ENCODE measurements at places on chromosomes 7 and 10.
A peak's percentile ranks its signal among the peaks of the same experiment; 100 is the strongest.

DNA sequence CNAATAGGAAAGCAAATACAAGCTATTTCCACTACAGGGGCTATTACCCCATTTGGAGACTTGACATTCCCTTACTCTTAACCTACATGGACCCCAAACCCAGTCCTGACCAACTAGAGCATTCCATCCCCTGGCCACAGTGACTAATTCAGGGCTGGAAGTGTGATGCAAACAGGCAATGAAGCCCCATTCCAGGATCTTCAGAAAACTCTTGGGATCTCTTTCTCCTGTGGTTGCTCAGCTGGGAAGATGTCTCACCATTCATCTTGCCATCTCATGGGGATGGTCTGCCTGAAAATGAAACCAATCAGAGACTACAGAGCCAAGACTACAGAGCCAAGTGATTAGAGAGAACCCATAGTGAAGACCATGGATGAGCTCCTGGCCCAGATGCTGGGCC is 206.2 kb downstream of the ZNF365 start:
- DNase-seq = no peak

GRCh38 chr7:36887233-36887632 is 162.9 kb upstream of the AOAH start:
- no peak for DNase-seq

DNA sequence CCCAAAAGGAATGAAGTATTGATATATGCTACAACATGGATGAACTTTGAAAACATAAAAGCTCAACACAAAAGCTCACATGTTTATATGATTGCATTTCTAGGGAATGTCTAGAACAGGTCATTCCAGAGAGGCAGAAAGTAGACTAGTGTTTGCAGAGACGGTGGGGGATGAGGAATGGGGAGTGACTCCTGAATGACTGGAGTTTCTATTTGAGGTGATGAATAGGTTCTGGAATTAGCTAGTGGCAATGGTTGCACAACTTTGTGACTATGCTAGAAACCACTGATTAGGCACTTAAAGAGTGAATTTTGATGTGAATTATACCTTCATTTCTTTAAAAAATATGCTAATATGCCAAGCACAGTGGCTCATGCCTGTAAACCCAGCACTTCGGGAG is 6.9 kb downstream of the KPNA7 start:
- no peak for DNase-seq

DNA sequence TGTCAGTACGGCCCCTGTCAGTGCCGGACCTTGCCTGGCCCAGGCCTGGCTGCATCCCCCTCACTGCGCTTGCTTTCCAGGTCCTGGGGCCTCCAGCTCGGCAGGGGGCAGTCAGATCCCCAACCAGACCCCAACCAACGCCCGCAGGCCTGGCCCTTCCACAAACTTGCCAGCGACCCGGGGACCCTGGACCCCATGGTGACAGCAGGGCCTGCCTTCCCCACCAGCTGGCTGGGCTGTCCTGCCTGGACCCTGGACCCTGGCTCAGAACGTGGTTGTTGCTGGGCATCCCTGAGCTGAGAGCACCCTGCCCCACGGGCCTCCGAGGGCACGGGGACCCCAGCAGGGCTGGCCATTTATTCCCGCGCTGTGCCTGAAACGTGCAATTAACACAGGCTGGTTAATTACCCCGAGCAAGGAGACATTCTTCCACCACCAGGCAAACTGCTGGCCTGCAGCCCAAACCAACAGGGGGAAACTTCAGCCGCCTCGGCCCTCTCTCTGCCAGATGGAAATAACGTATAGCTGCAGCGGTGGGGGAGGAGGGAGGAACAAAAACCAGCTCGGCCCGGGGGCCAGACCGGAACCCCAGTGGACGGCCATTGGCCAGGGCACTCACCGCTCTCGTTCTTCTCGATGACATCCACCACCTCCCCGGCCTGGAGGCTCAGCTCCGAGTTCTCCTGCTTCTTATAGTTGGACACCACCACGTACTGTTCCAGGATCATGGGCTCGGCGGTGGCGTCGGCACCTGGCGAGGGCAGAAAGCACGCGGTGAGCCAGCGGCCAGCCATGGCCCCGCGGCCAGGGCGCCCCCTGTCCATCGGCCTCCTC is 167.1 kb downstream of the NEURL1 start:
- DNase-seq = peak; percentile 80

DNA sequence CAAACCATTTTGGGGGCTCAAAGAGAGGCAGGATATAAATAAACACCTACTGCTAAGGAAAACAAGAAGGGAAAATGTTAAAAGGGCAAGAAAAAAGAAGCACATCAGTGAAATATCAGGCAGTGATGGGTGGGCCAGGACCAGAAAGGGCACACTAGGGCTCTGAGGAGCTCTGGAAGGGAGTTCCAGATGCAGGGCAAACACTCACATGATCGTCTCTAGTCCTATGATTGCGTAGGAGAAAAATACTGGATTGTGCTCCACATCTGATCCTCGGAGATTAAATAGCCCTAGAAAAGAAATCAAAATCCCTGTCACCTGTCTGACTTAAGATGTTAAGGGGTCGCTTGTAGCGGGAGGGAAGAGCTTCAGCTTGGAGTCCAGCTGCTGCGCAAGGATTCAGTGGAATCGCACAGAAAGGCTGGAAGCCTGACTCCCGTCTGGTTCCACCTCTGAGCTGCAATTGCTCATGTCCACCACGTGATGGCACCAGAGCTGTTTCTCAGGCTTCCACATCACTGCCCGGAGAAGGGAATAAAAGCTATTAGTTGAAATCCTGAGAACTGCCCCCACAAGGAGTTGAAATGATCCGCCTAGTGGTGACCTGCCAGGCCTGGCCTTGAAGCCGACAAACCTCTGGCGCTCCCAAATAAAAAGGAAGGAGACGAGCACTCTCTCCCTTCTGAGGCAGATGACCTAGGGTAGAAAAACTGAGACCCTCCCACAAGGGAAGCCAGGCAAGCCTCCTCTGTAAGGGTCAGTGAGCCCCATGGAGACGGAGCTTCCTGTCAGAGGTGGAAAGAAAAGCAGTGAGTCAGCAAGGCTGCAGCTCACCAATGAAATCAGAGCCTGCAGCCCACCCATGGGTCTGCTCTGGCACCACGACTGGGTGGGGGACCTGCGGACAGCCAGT is 39.2 kb downstream of the XPNPEP1 start:
- DNase-seq = peak; percentile 83

DNA sequence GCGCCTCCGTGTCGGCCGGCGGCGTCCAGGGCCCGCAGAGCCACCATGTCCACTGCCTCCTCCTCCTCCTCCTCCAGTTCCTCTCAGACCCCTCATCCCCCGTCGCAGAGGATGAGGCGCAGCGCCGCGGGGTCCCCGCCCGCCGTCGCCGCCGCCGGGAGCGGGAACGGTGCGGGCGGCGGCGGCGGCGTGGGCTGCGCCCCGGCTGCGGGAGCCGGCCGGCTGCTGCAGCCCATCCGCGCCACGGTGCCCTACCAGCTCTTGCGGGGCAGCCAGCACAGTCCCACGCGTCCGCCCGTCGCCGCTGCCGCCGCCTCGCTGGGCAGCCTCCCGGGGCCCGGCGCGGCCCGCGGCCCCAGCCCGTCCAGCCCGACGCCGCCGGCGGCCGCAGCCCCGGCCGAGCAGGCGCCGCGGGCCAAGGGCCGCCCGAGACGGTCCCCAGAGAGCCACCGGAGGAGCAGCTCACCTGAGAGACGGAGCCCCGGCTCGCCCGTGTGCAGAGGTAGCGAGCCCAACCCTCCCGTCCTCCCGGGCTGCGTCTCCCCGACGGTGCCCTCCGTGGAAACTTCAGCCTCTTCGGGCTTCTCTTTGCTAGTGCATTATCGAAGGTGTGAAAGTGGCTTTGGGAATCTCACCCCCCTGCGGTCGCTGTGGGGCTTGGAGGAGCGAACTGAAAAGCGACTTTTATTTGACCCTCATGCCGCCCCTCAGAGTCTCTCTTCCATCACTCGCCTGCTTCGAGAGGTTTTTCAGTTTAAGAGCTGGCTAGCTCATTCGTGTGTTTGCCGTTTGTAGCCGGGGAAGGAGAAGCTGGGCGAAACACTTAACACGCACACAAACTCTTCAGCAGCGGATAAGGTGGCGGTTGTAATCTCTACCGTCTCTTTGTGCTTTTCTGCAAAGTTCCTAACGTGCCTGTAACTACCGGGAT is 975 bp downstream of the GLCCI1 start:
- peak; percentile 84 for DNase-seq

- DNase-seq = no peak
Measured at GRCh38 chr10:73875139-73875475, 752 bp upstream of the CAMK2G start.

GRCh38 chr10:122446668-122447423 is 7.6 kb upstream of the ARMS2 start:
- no peak for DNase-seq

DNA sequence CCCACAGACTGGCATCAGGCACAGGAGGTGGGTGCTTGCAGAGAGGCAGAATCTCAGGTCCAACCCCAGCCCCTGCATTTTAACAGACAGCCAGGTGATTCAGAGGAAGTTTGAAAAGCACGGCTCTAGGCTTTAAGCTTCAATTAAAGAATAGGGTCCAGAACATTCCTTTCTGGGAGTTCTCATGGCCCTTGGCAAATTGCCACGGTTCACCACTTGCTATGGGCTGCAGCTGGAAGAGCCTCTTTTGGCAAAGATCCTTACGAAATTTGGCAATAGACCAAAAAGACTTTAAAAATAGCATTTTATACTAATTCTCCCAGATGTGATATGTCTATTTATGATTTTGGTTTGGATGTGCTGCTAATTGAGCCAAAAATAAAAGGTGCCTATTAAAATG is 148.1 kb downstream of the ITGA8 start:
- no peak for DNase-seq

GRCh38 chr10:10814069-10814468 is 203.6 kb upstream of the CELF2 start:
- DNase-seq = no peak

GRCh38 chr10:127024685-127025435 is 119.6 kb downstream of the DOCK1 start:
- DNase-seq = no peak

DNA sequence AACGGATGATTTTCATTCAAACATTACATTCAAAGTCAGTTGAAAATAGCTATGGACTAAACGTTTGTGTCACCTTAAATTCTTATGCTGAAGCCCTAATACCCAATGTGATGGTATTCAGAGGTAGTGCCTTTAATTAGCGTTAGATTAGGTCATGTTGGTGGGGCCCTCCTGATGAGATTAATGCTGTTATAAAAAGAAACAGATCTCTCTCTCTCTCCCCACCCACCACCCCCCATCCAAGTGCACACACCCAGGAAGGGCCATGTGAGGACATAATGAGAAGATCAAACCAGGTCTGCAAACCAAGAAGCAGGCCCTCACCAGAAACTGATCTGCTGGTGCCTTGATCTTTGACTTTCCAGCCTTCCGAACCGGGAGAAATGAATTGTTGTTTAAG is 44.2 kb downstream of the ZNF438 start:
- DNase-seq = no peak

DNA sequence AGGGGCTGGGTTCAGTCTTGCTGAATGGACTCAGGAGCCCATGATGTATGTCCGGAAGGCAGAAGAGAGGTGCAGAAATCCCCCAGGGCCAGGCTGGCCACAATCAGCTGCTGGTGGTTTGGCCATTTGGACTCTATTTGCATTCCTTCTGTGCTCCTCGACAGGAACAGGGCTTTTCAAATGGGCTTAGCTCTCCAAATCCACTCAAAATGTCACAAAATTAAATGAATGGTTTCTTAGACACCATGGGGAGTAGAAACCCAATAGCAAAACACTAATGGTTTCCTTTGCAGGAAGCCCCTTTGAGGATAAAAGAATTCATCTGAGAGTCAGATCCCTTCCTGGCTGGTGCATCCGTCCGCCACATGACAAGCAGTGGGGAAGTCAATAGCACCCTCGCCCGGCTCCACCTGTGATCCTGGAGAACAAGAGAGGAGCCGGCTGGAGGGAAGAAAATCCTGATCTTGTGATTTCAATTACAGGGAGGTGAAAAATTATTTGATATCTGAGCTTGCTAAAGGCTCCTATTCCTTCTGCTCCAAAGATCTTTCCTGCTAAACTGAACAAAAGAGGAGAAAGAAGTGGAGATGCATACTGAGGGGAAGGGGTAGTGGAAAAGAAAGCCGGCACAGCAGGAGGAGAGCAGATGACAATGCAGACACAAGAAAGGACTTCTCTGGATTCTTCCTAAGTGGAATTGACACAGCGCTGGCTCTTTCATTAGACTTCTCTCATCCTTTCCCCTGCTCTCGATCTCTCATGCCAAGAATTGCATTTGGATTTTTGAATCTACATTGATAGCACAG is 190.7 kb downstream of the C7orf25 start:
- no peak for DNase-seq

GRCh38 chr7:104059103-104059502 is 69.6 kb upstream of the RELN start:
- no peak for DNase-seq

GRCh38 chr7:75739796-75740672 is 1.3 kb upstream of the HIP1 start:
- DNase-seq = no peak

DNA sequence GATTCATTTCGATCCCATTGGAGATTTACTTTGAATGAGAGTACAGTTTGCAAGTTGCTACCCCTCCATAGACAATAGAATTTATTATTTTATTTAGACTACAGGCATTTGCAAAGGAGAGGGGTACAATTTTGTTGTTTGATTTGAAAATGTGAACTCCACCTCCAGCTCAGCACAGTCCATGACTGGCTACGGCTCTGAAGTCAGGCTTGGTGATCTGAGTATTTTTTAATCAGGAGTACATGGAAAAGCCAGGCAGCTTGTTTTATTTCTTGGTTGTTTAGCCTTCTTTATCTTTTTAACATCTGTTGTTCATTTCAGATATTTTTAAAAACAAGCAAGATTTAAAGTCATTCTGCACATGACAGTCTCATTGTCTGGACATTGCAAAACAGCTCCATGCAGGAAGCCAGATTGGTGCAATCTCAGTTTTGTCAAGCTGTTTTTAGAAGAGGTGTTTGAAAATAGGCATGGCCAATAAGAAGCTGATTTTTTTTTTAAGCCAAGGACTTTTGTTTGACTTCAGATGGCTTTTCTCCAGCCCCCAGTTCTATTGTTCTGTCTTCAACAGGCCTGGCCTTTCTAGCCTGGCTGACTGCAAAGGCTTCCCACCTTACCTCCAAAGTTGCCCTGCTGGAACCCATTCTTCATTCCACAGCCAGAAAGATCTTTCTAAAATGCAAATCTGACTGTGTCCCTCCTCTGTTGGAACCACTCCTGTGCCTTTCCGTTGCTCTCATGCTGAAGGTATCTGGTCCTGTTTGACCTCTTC is 12.2 kb downstream of the PLXDC2 start:
- DNase-seq = no peak

GRCh38 chr7:19488056-19488455 is 220.8 kb downstream of the POLR1F start:
- DNase-seq = no peak

GRCh38 chr10:79358811-79359210 is 11.5 kb downstream of the PPIF start:
- DNase-seq = no peak

- no peak for DNase-seq
Measured at GRCh38 chr7:131110297-131111080, 217.2 kb upstream of the MKLN1 start.

DNA sequence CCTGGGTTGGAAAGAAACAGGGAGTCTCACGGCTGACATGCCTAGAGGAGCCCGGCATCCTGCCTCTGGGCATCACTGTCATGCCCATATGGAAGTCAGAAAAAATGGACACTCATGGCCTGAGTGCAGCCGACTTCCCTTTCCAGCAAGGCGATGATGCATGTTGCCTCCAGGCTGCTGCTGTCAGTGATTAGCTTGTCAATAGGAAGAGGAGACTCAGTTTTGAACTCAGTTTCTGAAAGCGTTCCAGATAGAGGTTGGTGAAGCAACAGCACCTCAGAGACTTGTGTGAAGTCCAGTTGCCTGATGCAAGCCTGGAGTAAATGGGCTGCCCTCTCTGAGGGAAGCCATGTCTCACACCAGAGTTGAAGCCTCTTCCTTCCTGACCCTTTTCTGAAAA is 148.4 kb downstream of the TPST1 start:
- no peak for DNase-seq

Data from activated CD8-positive, alpha-beta memory T cell treated with anti-CD3 and anti-CD28 coated beads for 24 hours (primary cell).